GM23248 (cell line): ENCODE measurements at places on chromosomes 7 and 10.

- DNase-seq = no peak
These were observed 6.9 kb downstream of the MTG1 start for GRCh38 chr10:133400624-133401424.

DNA sequence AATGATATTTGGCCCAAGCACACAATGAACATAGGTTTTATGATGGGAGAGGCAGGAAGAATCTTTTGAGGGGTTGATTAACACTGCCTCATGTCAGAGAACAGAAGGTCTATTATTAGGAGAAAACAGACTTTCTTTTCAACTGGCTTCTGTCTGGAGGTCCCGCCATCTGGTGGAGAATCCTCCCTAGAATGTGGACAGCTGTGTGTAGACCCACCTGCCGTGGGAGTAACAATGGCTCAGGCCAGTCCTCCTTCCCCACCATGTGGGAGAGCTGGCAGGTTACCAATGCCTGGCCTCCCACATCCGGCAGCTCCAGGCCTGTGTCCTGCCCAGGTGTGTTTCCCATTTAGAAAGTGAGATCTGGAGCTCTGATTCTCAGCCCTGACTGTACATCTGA lies 70.4 kb upstream of the AOAH start:
- DNase-seq = no peak

- DNase-seq = no peak
These were observed 134.4 kb upstream of the LYZL2 start for GRCh38 chr10:30763918-30764317.

GRCh38 chr10:15464381-15464780 lies 93.3 kb upstream of the FAM171A1 start:
- DNase-seq = no peak

DNA sequence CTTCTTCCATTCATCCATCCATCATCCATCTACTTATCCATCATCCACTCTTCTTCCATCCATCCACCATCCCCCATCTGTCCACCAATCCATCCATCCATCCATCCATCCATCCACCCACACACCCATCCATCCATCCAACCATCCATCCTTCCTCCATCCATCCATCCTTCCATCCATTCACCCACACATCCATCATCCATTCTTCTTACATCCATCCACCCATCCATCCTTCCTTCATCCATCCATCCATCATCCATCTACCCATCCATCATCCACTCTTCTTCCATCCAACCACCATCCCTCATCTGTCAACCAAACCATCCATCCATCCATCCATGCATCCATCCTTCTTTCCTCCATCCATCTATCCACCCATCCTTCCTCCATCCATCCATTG lies 429.3 kb downstream of the DNAJB6 start:
- DNase-seq = no peak

DNA sequence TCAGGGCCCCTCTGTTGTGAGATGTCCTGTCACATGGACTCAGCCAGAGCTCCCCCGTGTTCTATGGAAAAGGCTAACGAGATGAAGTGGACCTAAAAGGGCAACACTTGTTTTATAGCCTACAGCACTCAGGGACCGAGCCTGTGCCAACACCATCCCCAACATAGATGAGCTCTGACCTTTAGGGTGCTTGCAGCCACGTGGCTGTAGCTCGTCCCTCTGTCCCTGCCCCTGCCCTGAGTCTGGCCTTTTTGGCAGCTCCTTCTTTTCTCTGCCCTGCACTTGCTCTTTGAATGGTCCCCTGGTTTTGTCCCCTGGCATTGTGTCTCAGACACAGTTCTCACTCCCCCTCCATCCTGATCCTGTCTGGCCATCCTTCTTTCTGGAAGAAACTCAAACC lies 81.2 kb upstream of the GDF10 start:
- DNase-seq = no peak

- DNase-seq = no peak
These were observed 230.9 kb downstream of the MAD1L1 start for GRCh38 chr7:2001601-2002442.

- no peak for DNase-seq
These were observed 7.3 kb downstream of the ZMIZ2 start for GRCh38 chr7:44755698-44756627.

DNA sequence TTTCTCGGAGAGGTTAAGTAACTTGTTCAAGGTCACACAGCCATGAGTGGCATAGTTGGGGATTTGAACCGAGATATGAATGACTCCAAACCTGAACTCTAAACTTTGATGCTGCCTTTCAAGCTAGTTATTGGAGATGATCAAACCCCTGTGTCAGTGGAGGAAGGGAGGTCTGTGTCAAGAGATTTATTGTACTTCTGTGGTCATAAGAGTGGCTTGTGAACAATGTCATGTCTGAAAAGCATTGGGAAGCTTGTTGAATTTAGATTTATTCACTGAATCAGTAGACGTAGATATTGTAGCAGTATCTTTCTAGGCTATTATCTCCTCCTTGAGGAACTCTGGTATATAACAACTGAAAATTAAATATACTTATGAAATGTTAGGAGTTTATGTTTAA lies 27.3 kb downstream of the SNX10 start:
- DNase-seq = no peak

DNA sequence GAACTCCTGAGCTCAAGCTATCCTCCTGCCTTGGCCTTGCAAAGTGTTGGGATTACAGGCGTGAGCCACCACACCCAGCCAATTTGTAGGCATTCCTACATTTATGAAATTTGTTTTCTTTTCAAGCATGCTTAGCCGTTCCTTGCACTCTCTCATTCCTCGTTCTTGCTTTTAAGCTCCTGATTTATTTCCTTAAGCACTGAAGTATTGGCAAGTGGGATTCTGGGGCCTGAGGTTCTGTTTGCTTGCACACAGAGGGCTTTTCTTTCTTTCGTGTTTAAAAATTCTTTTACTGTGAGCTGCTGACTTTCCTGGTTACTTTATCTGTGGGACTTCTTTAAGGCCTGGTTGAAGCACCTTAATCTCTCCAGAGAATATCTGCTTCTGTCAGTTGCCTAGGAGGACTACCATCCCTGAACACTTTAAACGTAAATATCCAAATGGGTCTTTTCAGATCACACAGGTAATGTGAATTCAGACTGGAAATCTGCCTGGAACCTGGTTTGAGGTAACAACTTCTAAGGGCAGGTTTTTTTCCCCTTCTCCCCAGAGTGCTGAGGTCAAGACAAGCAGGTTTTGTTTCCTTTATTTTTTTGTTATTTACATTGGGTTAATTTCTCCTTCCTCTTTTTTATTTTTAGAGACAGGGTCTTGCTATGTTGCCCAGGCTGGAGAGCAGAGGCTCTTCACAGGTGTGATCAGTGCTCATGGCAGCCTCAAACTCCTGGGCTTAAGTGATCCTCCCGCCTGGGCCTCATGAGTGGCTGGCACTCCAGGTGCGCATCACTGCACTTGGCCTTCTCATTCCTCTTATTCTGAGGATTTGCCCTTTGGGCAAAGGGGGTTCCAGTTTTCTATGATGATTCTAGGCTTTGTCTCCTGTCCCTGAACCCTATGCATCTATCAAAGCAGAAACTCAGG lies 102.9 kb downstream of the PFKFB3 start:
- DNase-seq = no peak

- DNase-seq = no peak
These were observed 60.8 kb upstream of the SP4 start for GRCh38 chr7:21367081-21367480.

GRCh38 chr10:58137813-58138212 lies 129.9 kb downstream of the IPMK start:
- DNase-seq = no peak

GRCh38 chr10:124622158-124622557 lies 122.0 kb downstream of the FAM53B start:
- no peak for DNase-seq

DNA sequence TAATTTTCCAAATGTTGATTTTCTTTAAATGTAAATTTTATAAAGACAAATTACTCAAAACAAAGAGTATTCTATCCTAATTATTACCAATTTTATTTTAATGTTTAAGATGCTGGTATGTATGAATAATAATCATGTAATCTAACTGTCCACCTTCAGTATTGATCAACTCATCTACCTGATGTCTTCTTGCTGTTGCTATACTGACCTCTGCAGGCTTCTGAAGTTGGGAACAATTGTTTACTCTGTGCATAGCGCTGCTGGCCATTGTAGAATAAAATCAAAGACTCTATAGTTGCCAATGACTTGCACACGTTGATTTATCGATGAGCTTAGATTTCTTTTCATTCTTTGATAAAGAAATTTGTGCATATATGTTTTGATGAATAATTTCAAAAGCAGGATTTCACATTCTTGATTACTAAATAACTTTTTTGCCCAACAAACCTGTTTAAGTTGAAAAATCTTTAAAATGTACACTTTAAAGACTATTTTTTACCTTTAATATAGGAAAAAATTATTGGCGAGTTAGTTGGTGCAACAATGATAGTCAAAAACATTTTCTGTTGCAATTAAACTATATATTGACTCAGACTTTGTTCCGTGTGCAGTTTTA lies 282.3 kb downstream of the TFEC start:
- DNase-seq = peak; percentile 41

GRCh38 chr7:107236862-107237261 lies 68.1 kb downstream of the HBP1 start:
- DNase-seq = no peak

DNA sequence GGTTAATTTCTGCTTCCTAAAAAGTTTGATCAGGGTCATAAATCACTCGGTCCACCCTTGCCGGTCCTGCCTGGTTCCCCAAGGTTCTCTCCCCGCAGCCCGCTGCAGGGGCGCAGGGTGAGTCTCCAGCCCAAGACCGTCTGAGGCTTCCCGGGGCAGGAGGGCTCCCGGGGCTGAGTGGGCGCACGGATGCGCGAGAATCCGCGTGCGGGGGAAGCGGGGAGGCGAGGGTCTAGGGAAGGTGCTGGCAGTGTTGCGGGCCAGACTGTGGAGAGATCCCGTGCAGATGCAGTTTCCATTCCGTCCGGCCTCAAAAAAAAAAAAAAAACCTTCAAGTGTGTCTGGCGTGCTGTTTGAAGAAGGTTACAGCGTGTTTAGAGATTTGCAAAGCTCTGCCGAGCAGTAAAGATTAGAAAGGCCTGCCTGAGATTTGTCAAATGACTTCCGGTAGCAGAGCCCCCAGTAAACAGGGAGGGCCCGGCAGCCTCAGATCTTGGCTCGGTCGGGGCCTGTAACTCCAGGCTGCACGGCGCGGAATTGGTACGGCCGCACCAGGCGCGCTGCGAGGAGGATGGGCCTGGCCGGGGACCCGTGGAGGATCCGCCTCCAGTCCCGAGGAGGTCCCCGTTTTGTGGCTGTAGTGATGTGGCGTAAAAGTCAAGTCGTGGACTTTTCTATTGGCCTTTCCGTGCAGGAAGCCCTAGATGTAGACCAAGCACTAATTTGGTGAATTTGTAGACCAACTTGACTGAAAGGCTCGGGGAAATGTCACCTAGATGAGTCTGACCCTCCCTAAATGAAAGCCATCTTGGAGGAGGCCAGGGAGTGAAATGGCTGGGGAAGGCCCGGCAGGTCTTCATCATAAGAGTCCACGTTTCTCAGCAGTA lies 293.2 kb upstream of the NFE2L3 start:
- DNase-seq = no peak

DNA sequence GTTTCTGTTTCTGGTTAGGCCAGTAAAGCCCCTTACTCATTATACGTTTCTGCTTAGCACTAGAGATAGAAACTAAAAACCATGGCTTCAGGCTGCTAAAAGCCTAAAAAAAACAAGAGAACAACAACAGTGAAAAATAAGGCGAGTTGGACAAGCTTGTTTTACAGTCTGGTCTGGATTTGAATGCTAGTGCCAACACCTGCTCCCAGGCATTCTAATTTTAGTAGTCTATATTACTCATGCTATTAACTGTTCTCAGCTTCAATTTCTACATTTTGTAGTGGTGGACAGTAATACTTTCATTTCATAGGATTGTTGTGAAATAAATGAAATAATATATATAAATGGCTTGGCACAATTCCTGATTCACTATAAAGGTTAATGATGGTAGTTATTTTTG lies 108.5 kb downstream of the HBP1 start:
- DNase-seq = no peak

- DNase-seq = peak; percentile 96
These were observed 20.3 kb upstream of the KLF6 start for GRCh38 chr10:3805201-3805790.

- no peak for DNase-seq
These were observed 40.5 kb downstream of the NRBF2 start for GRCh38 chr10:63173468-63174232.

DNA sequence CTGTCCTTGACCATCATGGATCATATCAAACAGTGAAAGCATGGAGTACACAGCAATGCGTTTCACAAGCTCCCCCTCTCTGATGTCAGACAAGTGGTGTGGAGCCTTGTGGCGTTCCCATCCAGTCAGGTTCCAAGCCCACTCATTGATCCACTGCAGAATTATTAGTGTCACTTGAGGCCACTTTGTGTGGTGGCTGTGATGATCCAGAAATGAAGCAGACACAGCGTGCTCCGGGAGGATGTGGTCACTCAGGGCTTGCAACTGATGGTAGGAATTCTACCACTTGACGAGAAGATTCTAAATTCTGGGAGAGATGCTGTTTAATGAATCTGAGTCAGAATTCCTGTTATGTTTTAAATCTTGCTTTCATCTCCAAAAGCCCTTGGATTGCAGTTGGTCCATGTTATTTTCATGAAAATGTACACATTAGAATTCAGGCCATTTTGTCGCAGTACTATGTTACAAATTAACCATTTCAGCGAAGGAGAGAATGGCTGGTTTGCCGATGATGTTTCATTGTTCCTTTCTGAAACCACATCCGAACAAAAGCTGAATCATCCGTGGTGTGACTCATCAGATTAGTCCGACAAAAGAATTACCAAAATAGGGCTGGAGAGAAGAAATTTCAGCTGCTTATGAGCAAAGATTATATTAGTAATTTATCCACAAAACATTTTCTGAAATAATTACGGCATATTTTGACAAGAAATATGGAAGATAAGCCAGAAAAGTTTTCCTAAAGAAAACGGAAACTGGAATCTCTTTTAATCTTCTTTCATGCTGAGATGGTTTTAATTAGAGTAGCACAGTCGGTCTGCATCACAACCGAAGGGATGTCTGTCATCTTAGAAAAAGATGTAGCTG lies 48.1 kb downstream of the INSYN2A start:
- peak; percentile 93 for DNase-seq

DNA sequence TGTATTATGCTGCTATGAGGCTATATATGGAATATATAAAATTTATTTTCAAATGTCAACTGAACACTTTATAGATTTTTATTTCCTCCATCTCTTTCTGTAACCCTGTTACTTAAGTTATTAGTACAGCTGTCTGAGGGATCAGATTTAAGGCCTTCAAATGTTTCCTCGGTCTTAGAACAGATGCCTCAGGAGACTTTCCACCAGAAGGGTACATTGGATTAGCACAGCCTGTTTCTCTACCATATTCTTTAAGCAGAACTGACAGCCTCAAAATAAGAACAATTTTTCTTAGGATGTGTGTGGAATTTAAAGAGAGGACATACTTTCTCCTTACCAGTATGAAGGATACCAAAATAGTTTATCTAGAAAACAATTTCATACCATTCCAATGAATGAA lies 53.0 kb upstream of the HGF start:
- no peak for DNase-seq

DNA sequence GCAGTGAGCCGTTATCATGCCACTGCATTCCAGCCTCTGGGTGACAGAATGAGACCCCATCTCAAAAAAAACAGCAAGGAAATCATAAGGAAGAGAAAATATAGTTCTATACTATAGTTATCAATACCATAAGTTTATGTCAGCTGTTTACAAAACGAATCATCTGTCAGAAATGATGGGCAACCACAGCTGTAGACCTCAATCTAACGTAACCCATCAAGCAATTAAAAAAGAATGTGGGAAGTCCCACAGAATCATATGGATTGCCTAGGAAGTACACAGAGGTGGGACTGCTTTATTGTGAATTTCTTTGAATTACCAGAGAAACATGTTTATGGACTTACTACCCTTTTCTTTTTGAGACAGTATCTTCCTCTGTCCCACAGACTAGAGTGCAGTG lies 6.9 kb downstream of the NRBF2 start:
- no peak for DNase-seq
